ENCODE measurements at places on chromosomes 2 and 18.

DNA sequence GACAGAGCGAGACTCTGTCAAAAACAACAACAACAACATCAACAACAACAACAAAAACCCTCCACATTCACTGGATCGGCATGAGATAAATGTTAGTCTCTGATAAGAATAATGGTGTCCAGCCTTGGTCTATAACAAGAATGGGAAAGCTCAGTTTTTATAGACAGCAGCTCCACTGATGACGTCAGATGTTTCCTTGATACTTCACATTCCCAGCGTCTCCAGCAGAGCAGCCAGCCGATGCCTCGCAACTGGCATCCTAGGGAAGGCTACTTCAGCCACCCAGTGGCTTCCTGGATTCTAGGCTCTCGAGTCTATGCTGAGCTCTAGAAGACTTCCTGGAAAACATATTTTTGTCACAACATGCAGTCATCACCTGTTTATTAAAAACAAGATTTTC is 271.4 kb upstream of the SMIM21 start:
- no peak for DNase-seq

- peak; percentile 42 for DNase-seq
These were observed 180.3 kb downstream of the VAPA start for GRCh38 chr18:10094154-10094553.

DNA sequence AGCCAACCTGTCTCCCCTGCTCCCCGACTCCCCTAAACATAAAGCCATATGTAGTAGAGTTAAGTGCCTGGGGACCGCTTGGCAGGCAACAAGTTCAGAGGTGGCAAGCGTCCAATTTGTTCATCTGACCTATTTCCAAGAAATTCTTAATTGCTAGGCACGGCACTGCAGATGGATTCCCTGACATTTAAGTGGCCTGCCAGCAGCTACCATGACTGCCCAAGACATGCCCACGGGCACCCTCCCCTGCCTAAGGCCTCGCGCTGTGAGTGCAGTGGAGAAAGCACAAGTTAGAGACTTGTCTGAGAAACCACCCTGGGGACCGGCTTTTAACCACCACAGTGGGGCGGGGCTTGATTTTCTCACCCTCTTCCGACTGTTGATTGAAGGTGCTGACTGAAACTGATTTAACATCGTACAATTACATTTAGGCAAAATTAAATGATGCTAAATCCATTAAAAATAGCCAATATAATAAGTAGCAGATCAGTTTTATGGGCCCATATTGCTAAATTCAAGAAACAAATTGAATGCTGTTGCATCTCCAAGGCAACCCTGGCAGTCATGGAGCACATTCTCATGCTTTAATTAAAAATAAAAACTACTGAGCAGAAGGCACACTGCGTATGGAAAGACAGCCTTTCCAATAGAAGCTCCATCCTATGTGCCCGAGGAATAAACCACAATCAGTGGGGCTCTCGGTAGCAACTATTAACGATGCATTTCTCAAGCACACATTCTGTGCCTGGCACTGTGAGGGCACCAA is 163.6 kb upstream of the ACAA2 start:
- DNase-seq, result no peak

DNA sequence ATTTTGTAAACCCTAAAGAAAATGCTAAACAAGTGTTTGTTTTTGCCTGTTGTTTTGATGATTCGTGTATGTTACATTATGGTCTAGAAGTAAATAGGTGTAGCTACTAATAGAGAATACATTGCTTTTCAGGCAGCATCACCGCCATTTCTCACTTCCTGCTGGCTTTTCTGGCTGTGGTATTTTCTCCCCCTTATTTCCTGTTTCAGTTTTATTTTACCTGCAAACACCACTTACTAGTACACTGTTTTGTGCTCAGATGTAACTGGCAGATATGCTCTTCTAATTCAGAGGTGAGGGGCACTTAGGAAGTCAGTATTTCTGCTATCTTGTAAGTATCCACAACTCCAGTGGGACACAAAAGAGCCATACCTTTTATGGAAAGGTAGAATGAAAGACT is 38.1 kb upstream of the SLC3A1 start:
- DNase-seq, result no peak

- DNase-seq, result no peak
These were observed 655.1 kb upstream of the SLC39A10 start for GRCh38 chr2:195001924-195002323.

DNA sequence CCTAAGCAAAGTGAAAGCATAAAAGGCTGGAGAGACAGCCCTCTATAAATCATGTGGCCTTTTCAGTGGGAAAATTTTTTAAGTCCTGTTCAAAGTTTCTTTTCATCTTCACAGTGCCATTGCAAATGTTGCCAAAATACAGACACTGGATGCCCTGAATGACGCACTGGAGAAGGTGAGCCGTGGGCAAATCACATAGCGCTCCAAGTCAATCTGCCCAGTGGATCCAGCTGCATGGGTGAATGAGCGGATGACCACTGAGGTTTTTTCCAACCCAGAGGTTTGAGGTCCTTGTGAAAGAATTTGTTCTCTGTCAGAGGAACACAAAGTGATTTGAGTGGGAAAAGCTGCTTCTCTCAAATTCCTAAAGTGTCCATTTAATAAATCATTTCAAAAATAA is 11.8 kb downstream of the DAPL1 start:
- DNase-seq, result no peak

GRCh38 chr2:132568656-132569055 is 101.3 kb downstream of the LYPD1 start:
- no peak for DNase-seq

DNA sequence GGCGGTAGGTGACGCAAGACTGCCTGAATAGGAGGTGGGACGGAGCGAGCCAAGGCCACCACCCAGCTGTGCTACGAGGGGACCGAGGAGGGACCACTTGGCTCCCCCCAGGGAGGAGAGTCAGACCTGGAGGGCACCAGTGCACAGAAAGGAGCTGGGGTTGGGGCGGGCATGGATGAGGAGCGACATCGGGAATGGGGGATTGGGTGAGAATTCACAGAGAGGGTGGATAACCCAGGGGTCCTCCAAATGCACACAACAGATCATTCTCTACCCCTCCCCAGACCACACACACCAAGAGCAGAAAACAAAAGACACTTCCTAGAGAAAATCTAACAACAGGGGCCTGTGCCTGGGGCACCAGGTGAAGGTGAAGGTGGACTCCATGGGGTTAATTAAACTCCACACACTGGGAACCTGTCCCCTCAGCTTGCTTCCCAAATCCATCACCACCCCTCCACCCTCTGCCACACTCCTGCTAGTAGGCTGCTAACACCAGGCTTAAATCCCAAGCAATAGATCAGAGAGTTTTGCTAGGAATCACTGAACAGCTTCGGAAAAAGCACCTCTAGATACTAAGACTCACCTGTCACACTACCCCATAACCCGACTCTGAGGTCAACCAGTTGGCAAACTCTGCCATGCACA is 274.6 kb downstream of the EIPR1 start:
- DNase-seq, result no peak

GRCh38 chr2:70748002-70748784 is 19.8 kb downstream of the ADD2 start:
- DNase-seq, result no peak

DNA sequence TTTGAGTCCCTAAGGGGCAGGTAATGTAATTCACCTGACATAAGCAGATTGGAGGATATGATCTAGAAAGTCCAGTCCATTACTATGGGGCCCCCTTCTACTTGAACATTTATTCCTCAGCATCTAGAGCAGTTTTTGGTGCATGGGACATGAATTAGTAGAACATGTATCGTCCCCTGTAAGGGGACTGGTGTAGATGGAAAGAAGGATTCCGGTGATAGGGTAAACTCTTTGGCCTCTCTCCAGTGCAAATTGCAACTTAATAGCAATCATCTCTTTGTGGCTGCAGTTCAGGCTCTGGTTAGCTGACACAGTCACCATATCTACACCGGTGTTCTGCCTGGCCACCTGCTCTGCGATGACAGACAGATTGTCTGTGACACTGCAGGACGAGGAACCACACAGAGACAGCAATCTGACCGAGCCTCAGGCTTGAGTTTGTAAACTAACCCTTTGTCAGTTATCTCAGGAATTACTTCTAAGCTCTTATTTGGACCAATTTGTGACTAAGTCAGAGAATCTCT is 6.4 kb upstream of the SLC8A1 start:
- DNase-seq, result no peak

GRCh38 chr2:155030296-155030695 is 331.8 kb downstream of the KCNJ3 start:
- no peak for DNase-seq

- no peak for DNase-seq
These were observed 101.3 kb downstream of the NCK2 start for GRCh38 chr2:105845976-105846375.

DNA sequence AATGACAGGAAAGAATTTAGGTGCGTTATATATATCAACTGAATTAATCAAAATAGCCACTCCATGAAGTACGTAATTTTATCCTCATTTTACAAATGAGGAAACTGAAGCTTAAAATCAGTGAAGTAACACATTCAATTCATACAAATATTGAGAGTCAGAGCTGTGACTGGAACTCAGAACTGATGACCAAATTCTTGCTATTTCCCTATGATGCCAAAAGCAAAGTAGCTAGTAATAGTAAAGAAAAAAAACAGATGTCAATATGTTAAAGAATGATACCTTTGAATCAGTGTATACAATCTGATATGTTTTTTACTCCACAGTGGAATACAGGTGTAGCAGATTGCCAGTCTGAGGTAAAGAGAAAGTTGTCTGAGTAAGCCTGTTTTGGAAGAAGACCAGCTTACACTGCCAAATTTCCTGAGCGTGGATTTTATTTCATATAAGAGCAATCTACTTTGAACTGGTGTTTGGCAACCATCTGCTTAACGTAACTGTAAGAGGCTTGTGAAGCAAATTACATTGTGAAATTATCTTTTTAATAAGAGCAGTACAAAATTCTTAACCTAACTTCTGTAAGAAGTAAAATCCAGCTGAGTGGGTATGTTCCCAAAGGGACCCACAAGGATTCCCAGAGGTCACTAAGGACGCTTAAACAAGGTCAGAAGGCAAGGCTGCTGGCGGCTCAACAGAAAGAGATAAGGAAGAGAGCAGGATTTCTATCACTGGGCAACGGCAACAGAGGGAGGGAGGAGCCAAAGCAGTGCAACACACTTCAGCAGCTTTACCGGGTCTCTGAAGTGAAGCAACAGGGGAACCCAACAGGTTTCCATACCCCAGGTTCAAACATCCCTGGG is 85.6 kb downstream of the IKZF2 start:
- peak; percentile 24 for DNase-seq

GRCh38 chr2:240539906-240540305 is 17.9 kb downstream of the ANKMY1 start:
- DNase-seq, result no peak

GRCh38 chr2:202133200-202133908 is 60.3 kb downstream of the KIAA2012 start:
- DNase-seq, result peak; percentile 66

DNA sequence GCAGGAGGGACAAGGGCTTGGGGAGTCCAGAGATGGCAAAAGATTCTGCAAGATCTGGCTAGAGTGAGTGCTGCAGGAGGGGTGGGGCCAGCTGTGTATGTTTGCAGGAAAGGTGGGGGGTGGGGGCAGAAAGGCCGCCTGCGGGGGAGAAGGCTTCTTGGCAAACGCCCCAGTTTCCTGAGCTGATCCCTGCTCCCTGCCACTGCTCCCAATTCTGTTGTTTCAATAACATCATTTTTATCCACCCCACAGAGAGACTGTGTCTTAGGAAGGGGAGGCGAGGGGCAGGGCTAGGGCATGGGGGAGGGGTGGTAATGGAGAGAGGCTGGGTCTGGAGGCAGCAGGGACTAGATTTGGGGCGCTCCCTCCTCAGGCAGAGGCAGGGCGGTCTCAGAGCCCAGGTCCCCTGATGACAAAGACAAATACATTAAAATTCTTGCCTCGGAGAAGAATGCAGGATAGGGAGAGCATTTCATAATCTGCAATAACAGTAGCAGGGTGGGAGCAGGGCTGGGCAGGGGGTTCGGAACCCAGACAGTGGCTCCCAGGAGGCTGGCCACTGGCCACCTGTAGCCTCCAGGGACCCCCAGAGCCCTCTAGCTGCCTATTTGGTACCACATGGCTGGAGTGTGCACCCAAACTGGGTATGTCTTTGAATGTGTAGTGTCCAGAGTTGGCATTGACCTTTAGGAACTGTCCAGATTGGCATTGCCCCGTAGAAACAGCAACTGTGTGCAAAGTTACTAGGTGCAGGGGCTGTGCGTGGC is 2.1 kb upstream of the WNT6 start:
- no peak for DNase-seq

GRCh38 chr2:206257350-206257749 is 17.1 kb upstream of the ZDBF2 start:
- no peak for DNase-seq

DNA sequence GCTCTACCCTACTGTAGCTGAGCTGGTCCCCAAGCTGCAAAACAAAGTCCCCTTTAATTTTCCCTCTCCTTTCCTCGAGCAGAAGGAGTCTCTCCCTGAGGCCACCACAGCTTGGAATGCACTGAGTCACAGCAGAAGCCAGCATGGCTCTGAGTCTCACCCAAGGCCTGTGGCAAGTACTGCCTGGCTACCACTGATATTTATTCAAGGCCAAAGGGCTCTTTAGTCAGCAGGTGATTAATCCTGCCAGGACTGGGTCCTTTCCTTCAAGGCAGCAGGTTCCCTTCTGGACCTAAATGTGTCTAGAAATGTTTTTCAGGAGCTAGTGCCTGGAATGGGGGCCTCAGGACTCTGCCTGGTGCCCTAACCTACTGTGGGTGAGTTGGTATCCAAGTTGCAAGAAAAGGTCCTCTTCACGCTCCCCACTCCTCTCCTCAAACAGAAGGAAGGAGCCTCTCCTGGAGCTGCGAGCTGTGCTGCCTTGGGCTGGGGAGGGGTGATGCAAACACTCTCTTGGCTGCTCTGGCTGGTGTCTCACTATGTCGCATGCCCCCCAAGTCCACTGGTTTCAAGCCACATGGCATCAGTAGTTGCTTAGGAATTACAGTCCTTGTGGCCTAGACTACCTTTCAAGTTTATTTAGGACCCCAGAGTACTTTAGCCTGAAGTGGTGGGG is 53.4 kb downstream of the CD28 start:
- DNase-seq, result peak; percentile 96

DNA sequence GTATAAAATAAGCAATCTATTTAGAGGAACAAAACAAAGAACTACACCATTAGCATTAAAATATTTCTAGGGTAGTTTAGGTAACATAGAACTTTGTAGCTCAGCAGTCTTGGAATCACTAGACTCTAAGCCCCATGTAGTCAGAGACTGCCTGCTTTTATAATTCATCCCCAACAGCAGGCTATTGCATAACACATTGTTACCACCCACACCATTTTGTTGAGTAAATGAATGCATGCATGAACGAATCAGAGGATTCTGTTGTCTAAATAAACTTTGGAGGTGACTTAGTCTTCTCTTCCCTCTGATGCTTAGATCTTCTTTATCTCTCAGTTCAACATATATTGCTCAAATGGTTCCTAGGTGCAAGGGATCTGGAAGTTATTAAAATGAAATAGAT is 167.6 kb upstream of the TNP1 start:
- DNase-seq, result no peak

- peak; percentile 6 for DNase-seq
These were observed 196.9 kb downstream of the INO80D start for GRCh38 chr2:205889114-205889513.
